ENCODE measurements at places on chromosomes 3 and 15.

- DNase-seq, result no peak
These were observed 45.0 kb downstream of the SPSB4 start for GRCh38 chr3:141096164-141096563.

DNA sequence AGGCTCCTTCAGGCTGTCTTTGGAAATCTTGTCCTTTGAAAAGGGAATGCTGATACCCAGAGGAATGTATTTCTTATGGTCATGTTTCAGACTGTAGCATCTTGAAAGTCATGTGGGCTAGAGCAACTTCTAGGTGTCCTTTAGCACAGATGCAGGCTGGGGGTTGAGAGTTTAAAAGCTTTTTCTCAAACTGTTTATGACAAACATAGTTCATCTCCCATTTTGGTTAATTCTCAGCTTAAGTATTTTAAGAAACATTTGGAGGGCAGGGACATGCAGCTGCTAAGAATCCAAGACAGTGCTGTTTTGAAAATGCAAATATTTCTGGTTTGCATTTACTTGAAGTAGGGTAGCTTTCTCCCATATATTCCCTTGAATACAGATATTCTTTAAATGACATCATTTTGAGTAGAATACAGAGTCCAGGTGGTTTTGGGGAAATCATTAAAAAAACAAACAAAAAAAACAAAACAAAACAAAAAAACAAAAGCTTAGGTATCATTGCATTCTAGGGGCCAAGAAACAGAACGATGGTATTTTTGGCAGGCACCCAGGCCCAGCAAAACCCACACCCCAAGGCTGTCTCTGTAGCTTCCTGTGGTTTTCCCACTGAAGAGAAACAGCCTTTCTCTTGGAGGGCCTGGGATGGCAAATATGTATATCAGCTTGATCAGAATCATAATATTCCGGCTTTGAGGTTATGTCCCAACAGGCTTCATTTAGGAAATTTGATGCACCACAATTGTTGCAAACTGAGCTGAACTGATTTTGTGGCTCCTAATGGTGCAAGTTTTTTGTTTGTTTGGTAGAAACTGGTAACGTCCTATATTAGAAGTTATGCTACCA lies 120.0 kb downstream of the ATG7 start:
- no peak for DNase-seq

DNA sequence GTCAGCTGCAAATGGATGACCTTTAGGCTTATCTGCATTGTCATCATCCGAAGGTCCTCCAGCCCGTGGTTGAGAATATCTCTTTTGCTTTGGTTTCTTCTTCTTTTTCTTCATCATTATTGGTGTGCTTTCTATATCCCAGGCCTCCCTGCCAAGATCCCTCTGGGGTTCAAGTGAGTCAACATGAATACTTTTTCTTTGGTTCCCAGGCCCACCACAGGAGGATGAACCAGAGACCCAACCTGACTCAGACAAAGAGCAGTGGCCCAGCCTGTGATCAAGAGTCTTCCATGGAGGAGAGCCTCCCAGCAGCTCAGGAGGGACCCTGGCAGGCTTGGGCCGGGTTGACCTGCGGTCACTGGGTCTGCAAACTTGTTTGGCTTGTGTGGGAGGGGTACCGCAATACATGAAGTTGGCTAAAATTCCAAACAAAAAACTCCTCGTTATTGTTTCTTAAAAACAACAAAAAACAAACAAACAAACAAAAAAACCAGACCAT lies 104.2 kb downstream of the MAP4 start:
- DNase-seq, result no peak

- no peak for DNase-seq
These were observed 18.3 kb upstream of the FOXP1 start for GRCh38 chr3:71601811-71602210.

DNA sequence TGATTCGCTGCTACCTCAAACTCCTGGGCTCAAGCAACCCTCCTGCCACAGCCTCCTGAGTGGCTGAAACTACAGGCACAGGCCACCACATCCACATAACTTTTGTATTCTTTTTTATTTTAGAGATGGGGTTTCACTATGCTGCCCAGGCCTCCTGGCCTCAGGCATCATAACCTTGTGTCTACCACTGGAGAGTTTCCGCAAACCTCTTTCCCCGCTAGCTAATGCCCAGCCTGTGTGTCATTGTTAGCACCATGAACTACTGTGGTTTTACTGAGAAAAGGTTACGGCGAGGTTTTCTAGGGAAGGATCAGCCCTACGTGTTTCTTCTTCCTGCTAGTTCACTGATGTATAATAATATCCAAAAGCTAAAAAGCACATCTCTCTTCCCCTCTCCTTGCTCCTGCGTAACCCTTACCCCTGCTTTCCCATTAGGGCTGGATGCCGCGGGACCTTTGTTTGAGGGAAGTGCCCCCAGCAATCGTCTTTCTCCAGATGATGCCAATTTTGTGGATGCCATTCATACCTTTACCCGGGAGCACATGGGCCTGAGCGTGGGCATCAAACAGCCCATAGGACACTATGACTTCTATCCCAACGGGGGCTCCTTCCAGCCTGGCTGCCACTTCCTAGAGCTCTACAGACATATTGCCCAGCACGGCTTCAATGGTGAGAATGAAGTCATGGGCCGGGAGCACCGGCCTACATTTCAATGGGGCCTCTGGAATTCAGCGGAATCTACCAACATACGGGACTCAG lies 113.7 kb downstream of the LIPC start:
- DNase-seq, result no peak

DNA sequence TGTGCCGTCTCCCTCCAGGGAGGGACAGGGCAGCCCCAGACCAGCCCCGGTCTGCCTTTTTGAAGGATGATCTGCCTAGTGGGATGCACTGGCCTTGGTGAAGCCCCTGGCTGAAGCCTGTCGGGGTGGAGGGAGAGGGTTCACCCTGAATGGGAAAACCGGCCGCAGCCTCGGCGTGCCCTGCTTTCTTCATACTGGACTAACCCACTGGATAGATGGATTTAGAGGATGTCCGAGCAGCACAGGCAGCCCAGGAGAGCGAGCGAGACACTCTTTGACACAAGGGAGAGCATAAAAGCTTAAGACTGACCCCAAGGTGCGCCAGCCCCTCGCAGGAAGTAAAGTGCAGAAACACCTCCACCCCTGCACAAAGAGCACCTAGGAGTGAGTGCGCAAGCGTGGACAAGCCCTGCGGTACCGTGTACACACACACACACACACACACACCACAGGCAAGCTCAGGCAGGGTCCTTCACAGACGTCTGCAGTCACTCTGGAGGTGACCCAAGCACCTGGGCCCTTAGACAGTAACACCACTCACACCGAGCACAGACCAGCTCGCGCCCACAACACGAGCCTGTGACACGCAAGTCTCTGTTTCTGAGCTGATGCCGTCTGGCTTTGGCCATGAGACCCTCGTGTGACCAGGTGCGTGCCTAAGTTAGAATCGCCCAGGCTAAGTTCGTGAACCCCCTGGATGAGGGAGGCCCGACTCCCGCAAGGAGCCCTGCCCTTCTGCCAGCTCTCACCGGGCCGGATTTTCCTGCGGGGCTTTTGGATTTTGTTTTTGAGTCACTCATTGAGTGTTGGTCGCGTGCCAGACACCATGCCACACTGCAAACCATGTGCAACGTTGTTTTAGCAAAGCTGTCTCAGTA lies 11.3 kb downstream of the SEMA4B start:
- no peak for DNase-seq

GRCh38 chr15:35540885-35541284 lies 5.1 kb downstream of the DPH6 start:
- DNase-seq, result no peak

DNA sequence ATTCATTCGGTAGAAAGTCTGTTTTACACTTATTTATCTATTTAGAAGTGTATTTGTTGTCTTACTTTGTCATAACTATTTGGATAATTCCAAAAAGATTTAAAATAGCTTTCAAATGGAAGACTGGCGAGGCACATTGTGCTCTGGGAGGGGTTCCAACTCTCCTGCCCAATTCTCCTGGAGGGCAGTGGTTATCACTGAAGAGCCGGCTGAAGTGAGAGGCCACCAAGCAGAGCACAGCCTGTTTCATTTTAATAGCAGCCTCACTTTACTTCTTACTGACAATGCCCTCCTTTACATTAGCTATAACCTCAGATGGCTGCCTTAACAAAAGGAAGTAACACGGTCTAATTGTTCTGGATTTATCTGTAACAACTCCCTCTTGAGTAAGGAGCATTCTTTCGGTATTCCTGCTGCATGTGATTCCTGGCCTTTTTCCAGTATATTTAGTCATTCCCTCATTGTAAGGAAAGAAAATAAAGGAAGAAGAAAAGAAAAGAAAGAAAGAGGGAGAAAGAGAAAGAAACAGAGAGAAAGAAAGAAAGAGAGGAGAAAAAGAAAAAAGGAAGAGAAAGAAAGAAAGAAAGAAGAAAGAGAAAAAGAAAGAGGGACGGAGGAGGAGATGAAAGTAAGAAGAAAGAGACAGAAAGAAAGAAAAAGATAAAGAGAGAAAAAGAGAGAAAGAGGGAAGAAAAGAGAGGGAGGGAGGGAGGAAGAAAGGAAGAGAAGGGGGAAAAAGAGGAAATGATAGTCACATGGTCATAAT lies 339.8 kb upstream of the WNT5A start:
- no peak for DNase-seq

- no peak for DNase-seq
These were observed 369.8 kb downstream of the TBC1D5 start for GRCh38 chr3:17372362-17373210.

DNA sequence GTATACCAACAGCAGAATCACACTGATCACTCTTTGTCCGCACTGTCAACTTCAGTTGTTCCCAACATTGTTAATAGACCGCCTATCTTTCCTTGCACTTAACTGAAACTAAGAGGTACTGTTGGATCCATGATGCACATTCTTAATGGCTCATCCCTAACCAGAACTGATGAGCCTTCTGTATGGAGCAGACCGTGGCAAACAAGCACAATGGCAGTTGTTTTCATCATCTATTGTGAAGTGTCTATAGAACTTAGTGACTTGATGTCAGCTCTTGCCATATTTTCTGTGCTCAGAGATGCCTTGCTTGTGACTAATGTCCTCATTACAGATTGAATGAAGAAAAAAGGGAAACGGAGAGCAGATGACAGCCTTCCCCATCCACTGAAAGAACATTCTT lies 347.4 kb downstream of the NLGN1 start:
- no peak for DNase-seq

DNA sequence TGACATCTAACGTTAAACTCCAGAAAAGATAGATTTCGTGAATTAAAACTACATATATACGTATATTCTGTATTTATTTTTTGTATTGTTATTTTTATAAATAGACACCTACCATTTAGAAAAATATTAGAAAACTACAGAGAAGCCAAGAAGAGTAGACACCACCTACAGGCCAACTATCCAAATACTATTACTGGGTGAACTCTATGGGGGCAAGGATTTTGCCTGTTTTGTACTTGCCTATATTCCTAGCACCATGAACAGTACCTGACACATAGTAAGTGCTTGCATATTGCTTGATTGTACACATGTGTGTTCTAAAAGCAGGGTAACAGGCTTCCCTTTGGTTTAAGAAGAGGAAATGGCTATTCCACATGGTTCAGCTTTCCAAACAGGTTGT lies 24.4 kb upstream of the CLEC3B start:
- DNase-seq, result no peak

- DNase-seq, result no peak
These were observed 13.8 kb downstream of the CORO2B start for GRCh38 chr15:68592544-68592943.

DNA sequence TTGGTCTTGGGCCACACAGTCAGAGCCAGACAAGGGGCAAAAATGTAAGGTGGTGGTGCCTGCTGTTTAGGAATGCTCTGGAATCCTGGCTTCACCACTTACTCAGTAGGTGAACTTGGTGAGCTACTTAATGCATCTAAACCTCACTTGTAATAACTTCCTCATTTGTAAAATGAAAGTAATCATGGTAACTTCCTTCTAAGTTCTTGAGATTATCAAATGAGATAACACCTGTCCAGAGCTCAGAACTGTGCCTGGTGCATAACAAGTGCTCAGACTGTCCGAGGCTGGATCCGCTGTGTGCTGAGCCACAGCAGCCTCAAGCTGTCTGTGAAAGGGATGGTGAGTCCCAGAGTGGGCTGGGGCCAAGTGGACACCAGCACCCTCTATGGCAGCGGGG lies 62.8 kb upstream of the KY start:
- no peak for DNase-seq

DNA sequence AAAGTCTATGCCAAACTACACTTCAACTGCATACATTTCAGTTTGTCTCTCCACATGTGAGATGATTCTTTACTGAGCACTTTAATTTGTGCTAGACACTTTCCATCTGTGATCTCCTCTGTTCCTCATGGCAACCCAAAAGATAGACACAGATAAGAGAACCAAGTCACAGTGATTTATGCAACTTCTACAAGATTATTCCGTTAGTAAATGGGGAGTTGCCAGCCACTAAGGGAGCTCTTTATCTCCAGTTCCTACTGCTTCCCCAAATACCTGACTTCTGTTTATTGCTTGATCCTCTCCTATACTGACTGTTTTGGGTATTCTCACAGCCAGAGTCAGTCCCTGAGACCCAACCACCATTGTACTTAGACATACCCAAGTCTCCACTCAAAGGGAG lies 24.1 kb upstream of the AKAP13 start:
- DNase-seq, result no peak

GRCh38 chr15:48437178-48437577 lies 105.9 kb downstream of the DUT start:
- DNase-seq, result no peak

DNA sequence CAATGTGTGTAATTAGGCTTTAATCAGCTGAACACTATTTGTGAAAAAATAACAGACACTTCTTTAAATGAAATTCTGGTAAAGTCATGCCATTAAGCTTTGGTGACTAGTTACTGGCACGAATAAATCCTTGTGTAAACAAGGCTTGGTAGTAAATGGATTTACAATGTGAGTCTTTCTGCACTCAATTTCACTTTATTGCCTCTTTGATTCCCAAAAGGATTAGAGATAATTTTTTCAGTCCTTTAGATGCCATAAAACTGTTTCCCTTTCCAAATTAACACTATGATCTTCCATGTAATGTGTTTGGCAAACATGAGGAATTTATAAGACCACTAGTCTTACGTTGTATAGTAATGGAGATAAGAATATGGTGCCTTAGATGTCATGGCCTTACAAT lies 339.5 kb upstream of the DNAJC19 start:
- DNase-seq, result no peak

GRCh38 chr3:193865339-193865738 lies 270.6 kb upstream of the HES1 start:
- DNase-seq, result no peak

- DNase-seq, result no peak
These were observed 953.1 kb downstream of the FHIT start for GRCh38 chr3:60298141-60298540.

DNA sequence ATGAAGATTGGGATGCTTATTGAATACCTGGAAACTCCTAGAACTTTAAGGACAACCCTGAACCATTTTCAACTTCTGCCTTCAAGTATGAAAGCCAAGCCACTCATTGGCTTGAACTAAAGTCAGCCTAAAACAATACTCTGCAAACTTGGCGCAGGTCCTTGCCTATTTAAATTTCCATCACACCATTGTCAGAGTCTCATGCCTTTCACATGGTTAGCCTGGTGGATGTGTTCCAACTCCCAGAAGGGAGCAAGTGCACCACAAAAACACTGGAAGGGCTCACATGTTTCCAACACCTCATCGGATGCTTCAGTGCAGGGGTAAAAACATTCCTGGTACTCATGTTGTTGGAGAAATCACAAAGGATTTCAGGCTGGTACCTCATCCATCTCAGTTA lies 511.6 kb upstream of the MDFIC2 start:
- no peak for DNase-seq

- no peak for DNase-seq
These were observed 366.2 kb upstream of the DPH6 start for GRCh38 chr15:35912196-35912595.

- no peak for DNase-seq
These were observed 5.6 kb upstream of the FEM1B start for GRCh38 chr15:68271854-68272471.

GRCh38 chr3:71226565-71227269 lies 356.8 kb downstream of the FOXP1 start:
- DNase-seq, result no peak
